Stimulated activated naive B cell treated with anti-CD40 and anti-IgM and Interleukin-4, amounts not matched to agents 10 μg/mL and 1 μg/mL and 100 μg/mL, for 72 hours (primary cell): ENCODE measurements at places on chromosomes 3 and 15.

- no peak for DNase-seq
These were observed 27.9 kb upstream of the APEH start for GRCh38 chr3:49646236-49646635.

- no peak for DNase-seq
These were observed 4.4 kb upstream of the ZNF609 start for GRCh38 chr15:64455961-64456371.

- no peak for DNase-seq
These were observed 59.5 kb downstream of the MINDY2 start for GRCh38 chr15:58830556-58830955.

DNA sequence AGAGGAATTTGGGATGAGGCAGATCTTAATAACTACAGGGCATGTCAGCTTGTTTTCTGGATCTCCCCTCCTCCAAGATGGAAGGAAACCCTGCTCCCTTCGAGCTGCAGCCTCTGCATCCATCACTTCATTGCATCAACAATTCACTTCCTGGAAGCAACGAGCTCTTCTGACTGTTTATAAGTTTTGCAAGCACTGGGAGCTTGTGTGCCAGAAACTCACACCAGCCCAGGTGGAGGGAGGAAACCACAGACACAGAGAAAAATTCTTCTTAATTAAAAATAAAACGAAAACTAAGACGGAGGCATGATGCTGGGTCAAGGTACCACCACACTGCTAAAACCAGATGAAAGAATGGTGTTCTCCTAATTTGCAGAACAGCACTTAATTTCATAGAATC, 10.6 kb downstream of the LRIG1 start:
- no peak for DNase-seq

GRCh38 chr3:63706321-63707085, 54.0 kb downstream of the SNTN start:
- DNase-seq: no peak

DNA sequence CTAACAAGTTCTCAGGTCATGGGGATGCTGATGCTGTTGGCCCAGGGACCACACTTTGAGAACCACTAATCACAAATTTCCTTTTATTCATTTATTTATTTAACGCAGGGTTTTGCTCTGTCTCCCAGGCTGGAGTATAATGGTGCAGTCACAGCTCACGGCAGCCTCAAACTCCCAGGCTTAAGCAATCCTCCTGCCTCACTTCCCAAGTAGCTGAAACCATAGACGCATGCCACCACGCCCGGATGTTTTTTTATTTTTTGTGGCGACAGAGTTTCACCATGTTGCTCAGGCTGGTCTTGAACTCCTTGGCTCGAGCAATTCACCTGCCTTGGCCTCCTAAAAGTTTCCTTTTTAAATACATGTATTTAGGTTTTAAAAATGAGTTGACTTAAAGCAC, 20.7 kb upstream of the ISLR2 start:
- no peak for DNase-seq

GRCh38 chr3:27072810-27073651, 296.2 kb downstream of the NEK10 start:
- no peak for DNase-seq

DNA sequence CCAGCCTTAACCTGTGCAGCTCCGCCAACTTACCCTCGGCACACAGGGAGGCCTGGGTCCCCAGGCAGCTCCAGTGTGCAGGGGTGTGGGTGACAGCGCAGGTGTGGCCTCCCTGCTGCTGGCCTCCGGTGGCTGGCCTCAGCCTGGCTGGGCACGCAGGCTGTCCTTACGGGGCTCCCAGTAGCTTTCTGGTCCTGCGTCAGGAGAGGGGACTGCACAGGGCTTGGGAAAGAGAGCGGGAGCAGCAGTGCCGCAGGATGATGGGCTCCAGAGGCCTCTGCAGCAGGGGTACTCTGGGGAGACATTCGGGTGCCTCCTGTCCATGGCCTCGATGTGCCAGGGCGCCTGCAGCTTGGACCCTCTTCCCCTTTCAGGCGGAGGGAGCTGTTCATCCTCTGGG, 9.4 kb downstream of the APBA2 start:
- DNase-seq: no peak

GRCh38 chr3:183987000-183987600, 30.6 kb downstream of the ABCC5 start:
- no peak for DNase-seq

- DNase-seq: no peak
These were observed 417.0 kb downstream of the ROBO2 start for GRCh38 chr3:77456906-77457305.

- no peak for DNase-seq
These were observed 5.5 kb downstream of the FGF7 start for GRCh38 chr15:49428409-49429095.

GRCh38 chr15:40325700-40326099, 2.2 kb downstream of the INAFM2 start:
- no peak for DNase-seq

- no peak for DNase-seq
These were observed 260.0 kb upstream of the LYSMD4 start for GRCh38 chr15:99993262-99993661.

DNA sequence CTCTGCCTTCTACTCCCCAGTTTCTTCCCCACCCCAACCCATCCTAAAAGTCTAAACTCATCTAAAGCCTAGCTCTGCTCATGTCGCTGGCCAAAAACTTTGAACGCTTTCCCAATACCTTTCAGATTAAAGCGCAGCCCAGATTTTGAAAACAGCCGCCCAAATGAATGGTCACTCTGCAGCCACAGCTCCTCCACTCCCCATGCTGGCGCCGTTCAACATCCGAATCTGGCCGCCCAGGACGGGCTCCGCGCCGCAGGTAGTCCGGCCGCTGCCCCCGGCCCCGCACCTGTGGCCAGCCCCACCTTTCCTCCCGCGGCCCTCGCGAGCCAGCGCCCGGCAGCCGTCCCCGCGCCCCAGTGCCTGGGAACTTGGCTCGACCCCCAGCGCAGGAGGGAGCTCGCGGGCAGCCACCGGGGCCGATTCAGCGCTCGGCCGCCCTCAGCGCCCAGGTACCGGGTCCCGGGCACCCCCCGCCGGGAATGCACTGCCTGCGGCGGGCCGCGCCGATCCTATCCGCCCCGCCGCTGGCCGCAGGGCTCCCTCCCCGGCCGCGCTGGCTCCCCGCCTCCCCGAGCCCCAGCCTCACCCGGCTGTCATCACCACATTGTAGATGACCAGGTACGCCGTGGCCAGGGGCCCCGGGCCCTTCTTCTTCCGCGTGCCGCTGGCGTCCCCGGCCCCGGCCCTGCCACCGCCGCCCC, 417 bp downstream of the HACD2 start:
- DNase-seq: no peak

GRCh38 chr3:100615684-100616083, 6.3 kb downstream of the ADGRG7 start:
- DNase-seq: no peak

DNA sequence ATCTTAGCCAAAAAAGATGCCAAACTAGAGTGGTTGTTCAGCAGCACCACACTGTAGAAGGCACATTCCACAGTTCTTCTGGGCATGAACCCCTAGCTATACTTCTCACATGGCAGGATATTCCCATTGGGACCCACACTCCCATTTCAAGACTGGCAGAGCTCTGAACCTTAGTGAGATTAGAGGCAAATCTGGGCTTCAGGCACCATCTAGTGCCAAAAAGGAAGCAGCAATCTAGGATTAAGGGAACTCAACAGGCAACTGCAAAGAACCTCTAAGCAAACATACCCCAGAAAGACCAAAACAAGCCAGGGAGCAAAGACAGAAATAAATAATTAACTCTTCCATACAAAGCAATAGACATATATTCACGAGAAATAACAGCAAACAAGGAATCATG, 66.2 kb downstream of the TAFA4 start:
- DNase-seq: no peak

DNA sequence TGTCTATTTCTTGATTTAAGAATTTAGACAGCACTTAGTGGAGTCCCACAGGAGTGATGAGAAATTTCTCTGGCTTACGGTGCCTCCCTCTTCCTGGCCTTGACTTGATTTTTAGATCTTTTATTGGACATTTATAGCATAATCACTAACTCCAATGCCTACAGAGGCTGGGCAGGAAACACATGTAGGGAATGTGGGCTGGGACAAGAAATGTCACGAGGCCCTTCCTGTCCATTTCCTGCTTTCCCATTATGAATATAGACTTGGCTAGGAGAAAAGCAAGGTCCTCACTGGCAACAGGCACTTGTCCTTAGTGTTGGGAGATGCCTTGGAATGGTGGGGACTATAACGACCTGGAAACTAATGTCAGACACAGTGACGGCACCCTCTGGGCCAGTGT, 100.3 kb downstream of the MYLK start:
- DNase-seq: no peak

DNA sequence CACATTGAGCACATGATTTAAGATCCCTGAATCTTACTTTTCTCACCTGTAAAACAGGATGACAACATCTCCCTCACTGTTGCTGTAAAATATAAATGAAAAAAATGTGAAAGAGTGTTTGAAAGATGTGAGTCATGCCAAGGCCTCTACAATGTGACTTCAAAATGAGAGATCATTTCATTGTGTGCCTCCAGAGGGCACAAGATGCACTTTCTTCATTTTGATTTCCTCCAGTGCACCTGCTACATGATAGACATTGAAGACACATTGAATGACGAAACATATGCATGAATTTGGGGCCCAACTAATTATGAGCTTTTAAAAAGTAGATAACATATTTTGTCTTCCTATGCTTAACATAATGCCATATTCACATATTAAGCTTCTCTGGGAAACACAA, 170.3 kb downstream of the MOBP start:
- no peak for DNase-seq

GRCh38 chr3:69420781-69421520, 35.1 kb upstream of the FRMD4B start:
- DNase-seq: no peak

- peak; percentile 81 for DNase-seq
These were observed 109.3 kb downstream of the OXNAD1 start for GRCh38 chr3:16374047-16374934.

GRCh38 chr3:23952646-23953045, 7.6 kb downstream of the NR1D2 start:
- peak; percentile 31 for DNase-seq

DNA sequence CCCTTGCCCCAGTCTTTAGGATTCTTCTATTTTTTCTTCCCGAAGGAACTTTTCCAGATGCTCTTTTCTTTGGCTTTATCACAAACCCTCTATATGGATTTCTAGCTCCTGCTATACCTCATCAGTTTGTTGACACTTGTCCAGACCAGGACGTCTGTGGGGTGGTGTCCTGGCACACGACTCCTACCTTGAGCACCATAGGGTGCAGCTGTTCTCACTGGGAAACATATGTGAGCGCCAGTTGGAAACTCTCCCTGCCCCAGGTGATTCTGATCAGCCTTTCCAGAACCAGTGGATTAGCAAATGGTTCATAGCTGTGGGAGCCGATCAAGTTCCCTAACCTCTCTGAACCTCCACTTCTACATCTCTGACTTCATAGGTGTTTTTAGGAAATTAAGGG, 40.6 kb upstream of the USP3 start:
- no peak for DNase-seq

GRCh38 chr3:193407112-193407511, 28.6 kb upstream of the ATP13A5 start:
- DNase-seq: no peak

GRCh38 chr3:11145888-11146287, 8.4 kb upstream of the HRH1 start:
- no peak for DNase-seq

GRCh38 chr3:129577925-129578786, 28.3 kb downstream of the PLXND1 start:
- peak; percentile 71 for DNase-seq

DNA sequence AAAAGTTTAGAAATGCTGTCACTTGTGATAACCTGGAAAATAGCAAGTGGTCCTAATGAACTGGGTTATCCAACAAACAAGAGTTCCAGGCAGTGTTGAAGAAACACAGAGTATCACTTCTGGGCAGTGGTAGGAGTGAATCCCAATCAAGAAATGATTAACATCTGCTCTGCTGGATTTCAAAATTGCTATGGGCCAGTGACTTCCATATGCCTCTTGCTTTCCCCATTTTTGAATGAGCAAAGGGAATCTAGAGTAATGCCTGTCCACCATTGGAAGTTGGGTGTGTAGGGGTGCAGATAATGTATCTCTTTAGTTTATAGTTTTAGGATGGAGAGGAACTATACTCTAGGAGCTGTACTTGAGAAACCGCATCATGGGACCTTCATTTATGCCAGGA, 236.5 kb downstream of the RPLP1 start:
- DNase-seq: no peak

GRCh38 chr15:61091289-61091616, 137.8 kb downstream of the RORA start:
- no peak for DNase-seq

GRCh38 chr3:107206141-107206540, 171.1 kb upstream of the CCDC54 start:
- no peak for DNase-seq

GRCh38 chr3:48142316-48142870, 45.8 kb downstream of the CDC25A start:
- no peak for DNase-seq

DNA sequence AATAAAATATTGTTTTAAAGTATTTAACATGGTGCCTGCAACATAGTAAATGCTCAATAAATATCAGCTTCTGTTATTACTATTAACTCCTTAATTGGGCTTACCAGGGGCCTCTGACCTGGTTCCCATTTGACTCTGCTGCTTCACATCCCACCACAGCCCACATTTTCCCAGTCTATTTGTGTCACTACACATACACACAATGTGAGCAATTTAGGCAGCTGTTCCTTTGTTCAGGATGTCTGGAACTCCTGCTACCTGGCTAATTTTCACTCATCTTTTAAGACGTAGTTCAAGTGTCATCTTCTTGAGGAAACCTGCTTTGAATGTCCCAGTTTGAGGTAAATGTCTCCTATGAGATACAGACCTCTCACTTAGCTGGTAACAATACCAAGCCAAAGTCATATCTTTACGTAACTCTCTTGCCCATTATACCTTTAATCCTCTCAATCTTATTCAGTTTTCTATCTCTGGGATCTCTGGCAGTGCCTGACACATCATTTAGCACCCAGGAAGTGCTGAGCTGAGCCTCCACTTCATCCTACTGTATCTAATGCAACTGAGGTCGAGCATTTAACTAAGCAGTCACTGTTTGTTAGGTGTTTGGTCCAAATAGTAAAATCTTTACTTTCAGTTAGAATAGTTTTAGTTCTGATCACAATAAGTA, 4.4 kb downstream of the TGFBR2 start:
- no peak for DNase-seq

DNA sequence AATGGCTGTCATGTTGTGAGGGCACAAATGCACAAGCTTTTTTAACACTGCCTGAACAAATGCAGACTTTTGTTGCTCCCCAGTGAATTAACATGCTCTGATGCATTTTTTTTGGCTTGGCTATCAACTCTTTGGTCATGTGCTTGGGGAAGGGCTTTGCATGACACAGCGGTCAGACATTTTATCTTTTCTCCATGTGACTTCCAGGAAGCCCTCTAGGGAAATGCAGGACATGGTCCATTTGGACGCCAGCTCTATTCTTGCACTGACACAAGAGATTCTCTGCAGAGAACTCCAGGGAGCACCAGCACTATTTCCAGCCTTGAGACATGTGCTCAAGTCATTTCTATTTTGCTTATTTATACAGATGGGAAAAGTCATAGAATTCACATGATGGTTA, 46.2 kb downstream of the NEK11 start:
- DNase-seq: no peak
